ENCODE measurements at places on chromosomes 13 and 19.

GRCh38 chr19:28535352-28535775, 677.6 kb downstream of the UQCRFS1 start:
- DNase-seq, result no peak

DNA sequence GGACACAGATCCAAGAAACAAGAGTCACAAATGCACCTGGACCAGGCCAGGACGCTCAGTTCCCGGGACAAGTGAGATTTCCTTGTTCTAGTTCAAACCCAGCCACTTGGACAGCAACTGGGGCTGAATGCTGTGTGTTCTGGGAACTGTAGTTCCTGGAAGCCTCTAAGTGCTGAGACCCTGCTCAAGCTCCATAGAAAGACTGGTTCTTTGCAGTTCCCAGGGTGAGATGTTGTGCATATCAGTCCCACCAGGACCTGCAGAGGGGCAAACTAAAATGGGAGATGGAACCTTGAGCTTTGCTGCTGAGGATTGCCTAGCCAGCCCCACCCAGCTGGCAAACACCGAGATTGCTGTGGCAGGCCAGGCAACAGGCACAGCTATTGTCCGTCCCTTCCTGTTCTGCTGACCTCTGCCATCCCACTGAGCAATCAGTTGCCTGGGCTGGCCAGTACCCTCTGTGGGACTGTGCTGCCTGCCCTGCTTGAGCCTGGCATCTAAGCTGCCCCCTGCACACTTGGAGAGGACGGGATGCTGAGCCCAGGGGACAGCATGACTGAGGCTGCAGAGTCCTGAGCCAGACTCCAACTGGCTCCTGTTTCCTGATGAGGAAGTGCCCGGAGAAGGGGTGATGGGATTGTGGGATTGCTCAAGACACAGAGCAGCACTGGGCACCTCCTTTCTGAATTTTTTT, 1.4 kb upstream of the GIPC1 start:
- DNase-seq, result peak; percentile 83

DNA sequence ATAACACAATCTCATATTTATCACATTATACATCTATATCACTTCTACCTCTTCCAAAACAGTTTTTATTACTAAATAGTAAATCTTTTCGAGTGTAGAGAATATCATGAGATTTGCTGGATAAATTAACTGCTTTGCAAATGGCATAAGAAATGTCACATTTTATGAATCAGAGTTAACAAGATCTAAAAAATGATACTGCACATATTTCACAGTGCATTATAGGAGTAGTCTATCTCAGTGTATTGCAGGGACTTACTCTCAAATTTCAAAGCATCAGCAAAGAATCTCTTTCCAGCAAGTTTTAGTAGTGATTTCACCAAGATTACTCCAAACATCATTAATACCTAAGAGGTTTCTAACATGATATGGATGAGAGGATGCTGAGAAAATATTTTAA, 687.1 kb upstream of the SLITRK1 start:
- no peak for DNase-seq

- DNase-seq, result no peak
Measured at GRCh38 chr19:6890938-6891337, 3.6 kb downstream of the ADGRE1 start.

DNA sequence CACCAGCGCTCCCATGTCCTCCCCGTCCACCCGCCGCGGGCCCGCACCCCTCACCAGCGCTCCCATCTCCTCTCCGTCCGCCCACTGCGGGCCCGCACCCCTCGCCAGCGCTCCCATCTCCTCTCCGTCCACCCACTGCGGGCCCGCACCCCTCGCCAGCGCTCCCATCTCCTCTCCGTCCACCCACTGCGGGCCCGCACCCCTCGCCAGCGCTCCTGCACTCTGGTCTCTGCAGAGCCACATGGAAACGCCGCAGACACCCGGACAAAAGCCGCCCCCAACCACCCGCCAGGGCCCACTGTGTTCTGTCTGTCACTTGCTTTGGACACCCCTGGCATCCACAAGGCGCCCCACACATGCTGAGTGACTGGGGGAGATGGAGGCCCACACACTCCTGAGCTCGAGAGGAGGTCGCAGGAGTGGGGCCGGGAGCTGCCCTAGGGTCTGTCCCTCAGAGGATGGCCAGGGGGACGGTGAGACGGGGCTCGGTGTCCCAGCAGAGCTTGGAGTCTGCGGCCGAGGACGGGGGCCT, 7.4 kb downstream of the CFD start:
- DNase-seq, result no peak

GRCh38 chr19:7254590-7254989, 39.6 kb downstream of the INSR start:
- no peak for DNase-seq

- no peak for DNase-seq
Measured at GRCh38 chr13:41587490-41587889, 130.1 kb downstream of the RGCC start.

DNA sequence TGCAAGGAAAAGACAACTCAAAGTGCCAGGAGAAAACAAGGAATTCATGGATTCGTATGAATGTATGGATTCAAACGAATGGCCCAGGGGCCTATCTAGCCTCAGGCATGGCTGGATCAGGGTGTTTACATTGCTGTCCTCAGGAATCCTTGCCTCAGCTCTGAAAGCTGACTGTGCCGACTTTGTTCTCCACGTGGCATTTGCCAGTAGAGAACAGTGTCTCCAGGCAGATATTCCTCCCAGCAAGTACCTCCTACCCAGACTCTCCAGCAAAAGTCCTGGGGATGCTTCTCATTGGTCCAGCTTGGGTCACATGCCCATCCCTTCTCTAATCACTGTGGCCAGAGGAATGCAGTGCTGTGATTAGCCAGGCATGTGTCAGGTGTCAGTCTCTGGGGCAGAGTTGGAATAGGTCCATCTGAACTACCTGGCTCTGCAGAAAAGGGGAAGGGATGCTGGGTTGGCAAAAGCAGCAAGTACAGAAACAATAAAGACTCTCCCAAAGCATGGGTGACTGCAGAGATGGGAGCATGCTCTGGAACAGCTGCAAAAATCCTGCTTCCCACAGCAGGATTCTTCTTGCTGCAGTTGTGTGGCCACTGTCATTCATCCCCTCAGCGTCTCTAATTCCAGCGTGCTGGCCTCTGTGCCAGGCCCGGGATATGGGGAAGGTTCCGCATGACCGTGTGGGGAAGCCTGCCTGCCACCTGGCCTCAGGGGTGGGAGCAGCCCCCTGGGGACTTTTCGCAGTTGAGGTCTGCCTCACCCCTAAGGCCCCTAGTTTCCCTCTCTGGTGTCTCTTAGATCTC, 30.0 kb downstream of the CCNE1 start:
- DNase-seq, result peak; percentile 35

DNA sequence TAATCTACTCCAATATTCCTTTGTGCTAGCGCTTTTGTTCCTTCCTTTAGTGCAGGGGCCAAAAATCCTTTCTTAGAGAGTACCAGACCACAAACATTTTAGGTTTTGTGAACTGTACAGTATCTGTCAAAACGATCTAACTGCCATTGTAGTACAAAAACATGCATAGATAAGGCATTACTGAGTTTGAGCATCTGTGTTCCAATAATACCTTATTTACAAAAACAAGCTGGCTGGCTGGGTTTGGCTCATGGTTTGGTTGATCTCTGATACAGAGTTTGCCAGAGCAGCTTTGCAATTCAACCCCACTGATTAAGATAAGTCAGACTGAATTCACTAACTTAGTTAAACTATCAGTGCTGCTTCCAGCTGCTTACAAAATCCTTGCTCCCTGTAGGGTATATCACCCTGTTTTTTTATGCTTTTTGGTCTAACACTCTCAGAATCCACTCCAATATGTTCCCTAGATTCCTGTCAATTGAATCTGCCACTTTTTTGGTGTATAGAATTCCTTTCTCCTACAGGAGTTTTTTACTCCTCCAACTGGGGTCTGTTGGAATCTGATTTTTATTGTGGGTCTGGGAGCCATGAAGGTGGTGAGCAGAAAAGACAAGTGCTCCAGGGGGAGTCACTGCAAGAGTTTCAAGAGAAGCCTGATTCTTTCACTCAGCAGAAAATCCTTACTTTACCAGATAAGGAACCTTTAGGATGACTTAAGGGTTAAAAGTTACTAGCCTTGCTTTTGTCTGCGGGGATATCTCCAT, 1399.4 kb downstream of the EFNB2 start:
- no peak for DNase-seq

DNA sequence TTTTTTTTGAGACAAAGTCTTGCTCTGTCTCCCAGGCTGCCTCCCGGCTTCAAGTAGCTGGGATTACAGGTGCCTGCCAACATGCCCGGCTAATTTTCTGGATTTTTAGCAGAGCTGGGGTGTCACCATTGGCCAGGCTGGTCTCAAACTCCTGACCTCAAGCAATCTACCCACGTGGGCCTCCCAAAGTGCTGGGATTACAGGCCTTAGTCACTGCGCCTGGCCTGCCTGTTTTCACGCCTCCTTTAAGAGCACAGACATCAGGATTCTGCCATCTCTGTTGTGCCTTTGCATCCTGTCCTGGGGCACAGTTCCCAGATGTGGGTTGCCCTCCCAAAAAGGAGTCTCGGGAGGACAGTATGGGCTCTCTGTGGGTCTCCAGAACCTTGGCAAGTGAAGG, 2.5 kb upstream of the PRAM1 start:
- DNase-seq, result no peak

- DNase-seq, result no peak
Measured at GRCh38 chr13:53004573-53004972, 24.0 kb upstream of the OLFM4 start.

- no peak for DNase-seq
Measured at GRCh38 chr19:8686549-8686948, 12.0 kb downstream of the ACTL9 start.

DNA sequence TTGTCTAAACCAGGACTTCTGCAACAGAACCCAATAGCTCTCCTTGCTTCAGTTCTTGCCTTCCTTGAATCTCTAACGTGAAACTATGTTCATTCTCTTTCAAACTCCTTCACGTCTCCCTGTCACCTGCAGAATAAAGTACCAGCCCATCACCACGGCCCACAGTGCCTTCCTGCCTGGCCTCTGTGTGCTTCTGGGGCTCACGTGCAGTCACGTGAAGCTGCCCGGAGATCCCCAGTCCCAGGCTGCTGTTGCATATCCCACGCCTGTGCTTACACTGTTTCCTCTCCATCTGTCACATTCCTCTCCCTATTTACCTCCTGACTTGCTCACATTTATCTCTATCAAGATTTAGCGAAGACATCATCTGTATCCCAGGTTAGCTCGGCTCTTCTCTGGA, 102.8 kb downstream of the STARD13 start:
- DNase-seq, result no peak

- peak; percentile 98 for DNase-seq
Measured at GRCh38 chr19:27906081-27906480, 1306.9 kb downstream of the UQCRFS1 start.

- no peak for DNase-seq
Measured at GRCh38 chr13:51524829-51525566, 59.3 kb upstream of the WDFY2 start.

- DNase-seq, result no peak
Measured at GRCh38 chr13:112699322-112699918, 9.6 kb downstream of the ATP11A start.

GRCh38 chr19:41735071-41735600, 20.2 kb upstream of the CEACAM6 start:
- no peak for DNase-seq

DNA sequence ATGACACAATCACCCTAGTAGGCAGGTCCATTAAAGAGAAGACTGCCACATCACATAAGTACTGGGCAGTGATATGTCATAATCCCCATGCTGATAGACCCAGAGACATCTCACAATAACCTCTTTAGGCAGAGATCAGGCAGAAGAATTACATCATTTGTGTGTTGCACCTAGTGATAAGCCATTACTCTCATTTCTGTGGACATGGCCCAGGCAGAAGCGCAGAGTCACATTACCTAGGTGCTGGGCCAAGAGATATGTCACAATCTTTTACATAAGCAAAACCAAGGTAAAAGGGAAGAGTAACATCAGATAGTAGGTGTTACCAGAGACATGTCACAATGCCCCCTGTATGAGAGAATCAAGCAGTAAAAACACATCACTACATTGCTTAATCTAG, 71.9 kb downstream of the ZNF726 start:
- DNase-seq, result no peak

GRCh38 chr19:41299755-41300089, 10.2 kb upstream of the CCDC97 start:
- DNase-seq, result peak; percentile 40

DNA sequence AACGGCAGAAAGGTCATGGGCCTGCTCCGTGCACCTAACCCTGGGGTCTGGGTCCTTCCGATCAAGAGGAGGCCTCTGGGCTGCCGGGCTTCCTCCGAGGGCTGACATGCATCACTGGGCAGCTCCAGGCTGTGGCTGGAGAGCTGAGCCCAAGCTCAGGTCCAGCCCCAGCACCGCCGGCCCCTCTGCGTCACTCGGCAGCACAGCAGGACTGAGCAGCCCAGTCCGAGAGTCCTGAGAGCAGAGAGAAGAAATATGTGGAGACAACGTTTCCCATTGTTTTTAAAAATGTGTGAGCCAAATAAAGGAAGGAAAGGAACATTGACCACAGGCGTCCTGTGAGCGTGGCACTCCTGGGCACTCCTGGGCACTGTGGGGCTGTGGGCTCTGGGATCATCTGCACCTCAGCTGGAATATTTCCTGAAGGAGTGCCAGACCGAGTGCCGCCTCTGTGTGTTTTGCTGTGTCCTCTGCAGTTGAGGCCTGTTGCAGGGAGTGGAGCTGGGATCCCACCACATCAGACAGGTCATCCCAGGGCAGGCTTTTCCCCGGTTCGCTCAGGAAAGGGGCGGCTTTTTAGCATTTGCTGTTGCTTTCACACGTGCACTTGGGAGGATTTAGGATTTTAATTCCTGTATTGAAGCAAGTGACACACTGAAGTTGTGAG, 37.8 kb upstream of the TFDP1 start:
- no peak for DNase-seq

- no peak for DNase-seq
Measured at GRCh38 chr13:61275736-61276135, 139.9 kb downstream of the PCDH20 start.

DNA sequence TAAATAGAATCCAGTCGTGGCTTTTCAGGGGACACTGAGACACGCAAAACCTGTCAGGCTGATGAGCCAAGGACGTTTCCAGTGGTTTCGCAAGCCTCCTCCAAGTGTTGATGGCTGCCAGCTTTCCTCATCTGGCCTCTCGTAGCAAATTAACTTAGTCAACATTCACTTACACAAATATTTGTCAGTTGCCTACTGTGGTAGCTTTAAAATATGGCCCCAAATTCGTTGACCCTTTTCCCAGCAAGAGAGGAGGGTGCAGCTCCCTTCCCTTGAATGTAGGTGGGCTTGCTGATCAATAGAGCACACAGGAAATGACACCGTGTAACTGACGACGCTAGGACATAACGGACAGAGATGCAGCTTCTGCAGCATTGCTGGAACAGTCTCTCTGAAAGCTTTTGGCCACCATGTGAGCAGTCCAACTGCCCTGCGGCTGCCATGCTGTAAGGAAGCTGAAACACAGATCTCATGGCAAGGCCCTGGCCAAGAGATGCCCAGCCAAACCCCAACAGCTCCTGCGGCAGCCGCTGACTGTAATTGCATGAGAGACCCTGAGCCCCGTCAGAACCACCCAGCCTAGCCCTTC, 5.5 kb upstream of the RANBP3 start:
- no peak for DNase-seq

DNA sequence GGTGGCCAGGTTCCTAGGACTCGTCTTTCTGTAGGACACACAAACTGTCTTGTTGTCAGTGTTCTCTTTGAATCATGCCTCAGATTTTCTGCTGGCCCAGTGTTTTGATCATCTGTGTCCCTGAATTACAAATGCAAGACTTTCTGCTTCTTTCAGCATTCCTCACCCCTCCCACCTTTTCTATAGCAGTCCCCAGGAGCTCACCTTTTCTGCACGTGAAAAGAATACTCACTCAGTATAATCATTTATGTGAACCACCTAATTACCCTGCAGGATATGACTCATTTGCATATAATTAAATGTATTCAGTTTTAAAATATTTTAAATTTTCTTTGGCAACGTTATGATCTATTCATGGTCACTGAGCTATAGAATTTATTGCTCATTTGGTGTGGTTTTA, 389.2 kb downstream of the ITGBL1 start:
- no peak for DNase-seq
